HT1080 (cell line): ENCODE measurements at places on chromosomes 4 and X. TPM values are rescaled to one million over a fixed set of nuclear protein-coding genes. Genes with fewer than 3 reads are reported as not detected.

Gene CFI
- 0.08 TPM in 1 of 2 replicates, not detected in the other for total RNA-seq

Gene UGT2B17
- total RNA-seq, result not detected in 2 replicates

Gene GAGE12E
- total RNA-seq, result not detected in 2 replicates

Gene UGT2B15
- total RNA-seq, result not detected in 2 replicates

Gene RBMX
- total RNA-seq, result 322 and 340 TPM in 2 replicates

Gene QRFPR
- not detected in 2 replicates for total RNA-seq

Gene DGKK
- not detected in 2 replicates for total RNA-seq

Gene FGFBP1
- total RNA-seq, result 0.05 and 0.47 TPM in 2 replicates

Gene RHOXF2B
- not detected in 2 replicates for total RNA-seq

Gene FGG
- 0.11 TPM in 1 of 2 replicates, not detected in the other for total RNA-seq

GRCh38 chr4:167581449-167581965 is 347.2 kb upstream of the SPOCK3 start:
- no peak for DNase-seq

GRCh38 chrX:69150281-69150960 is 14.8 kb downstream of the PJA1 start:
- no peak for DNase-seq

- no peak for DNase-seq
Observed at GRCh38 chr4:138055890-138056289, 186.3 kb downstream of the SLC7A11 start.

GRCh38 chr4:102683881-102684609 is 76.7 kb downstream of the MANBA start:
- peak; percentile 58 for DNase-seq

- DNase-seq, result peak; percentile 89
Observed at GRCh38 chr4:98720871-98721480, 62.6 kb upstream of the TSPAN5 start.

DNA sequence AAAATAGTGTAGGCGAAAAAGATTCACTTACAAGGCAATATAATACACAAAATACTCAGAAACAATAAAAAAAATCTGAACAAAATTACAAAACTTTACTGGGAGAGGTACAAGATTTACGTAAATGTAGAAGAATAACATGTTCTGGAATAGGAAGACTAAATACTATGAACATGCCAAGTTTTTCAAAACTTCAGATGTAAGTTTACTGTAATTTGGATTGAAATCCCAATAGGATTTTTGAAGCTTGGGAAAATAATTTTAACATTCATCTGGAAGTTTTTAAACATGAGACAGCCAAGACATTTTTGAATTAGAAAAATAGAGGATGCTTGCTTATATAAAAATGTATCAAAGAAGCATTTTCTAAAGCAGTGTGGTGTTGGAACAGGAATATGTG is 30.5 kb upstream of the CT83 start:
- no peak for DNase-seq

GRCh38 chr4:24753519-24753918 is 41.9 kb upstream of the SOD3 start:
- DNase-seq, result peak; percentile 82

DNA sequence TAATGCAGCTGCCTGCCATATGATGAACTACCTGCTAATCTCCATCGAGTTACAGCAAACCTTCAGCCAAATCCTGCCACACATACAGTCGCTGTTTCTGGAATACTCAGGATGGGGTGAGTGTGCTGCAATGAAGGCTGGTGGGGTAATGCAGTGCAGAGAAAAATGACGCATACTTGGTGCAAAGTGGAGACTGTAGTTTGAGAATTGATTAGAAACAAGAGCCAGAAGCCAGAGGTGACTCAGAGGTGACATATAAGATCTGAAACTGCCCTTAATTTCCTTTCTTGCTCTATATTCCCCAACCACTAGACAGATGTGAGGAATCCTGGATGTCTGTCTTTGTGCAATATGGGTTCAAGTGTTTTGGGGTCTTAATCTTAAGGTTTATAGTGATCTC is 22.0 kb downstream of the C4orf54 start:
- peak; percentile 84 for DNase-seq
